ENCODE measurements at places on chromosomes 7 and 10.
A peak's percentile ranks its signal among the peaks of the same experiment; 100 is the strongest.

DNA sequence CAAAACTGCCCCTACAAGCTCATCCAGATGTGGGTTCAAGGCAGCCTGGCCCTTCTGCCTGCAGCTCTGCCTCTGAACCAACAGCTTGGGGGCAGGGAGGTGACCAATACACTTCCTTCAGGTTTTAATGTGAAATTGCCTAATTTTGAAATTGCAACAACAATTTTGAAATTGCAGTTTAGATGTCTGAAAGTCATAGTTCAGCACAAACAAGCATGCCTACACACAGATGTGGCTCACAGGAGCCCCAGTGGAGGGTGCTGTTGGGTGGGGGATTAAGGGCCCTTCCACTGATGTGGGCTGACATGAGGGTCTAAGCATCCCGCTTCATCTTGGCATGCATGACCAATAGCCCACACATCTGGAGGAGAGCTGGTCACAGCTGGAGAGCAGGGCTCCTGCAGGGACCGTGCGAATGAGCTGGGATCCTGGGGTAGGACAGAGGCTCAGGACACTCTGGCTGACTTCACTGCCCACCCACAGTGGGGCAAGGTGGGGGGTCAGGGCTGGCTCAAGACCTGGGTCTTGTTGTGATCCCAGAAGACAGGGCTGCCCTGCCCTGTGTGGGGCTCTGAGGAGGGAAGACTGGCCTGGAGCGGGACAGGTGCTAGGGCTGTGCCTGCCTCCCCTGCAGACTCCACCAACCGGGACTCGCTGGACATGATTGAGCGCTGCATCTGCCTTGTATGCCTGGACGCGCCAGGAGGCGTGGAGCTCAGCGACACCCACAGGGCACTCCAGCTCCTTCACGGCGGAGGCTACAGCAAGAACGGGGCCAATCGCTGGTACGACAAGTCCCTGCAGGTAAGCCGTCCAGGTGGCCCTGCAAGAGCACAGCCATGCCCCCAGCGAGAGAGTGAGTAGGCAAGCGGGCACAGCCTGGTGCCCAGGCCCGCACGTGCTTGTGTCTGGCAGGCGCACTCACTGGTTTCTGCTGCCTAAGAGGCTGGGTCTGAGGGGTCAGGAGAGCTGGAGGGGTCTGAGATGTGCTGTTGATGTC, 32.3 kb downstream of the CHAT start:
- DNase-seq = no peak

DNA sequence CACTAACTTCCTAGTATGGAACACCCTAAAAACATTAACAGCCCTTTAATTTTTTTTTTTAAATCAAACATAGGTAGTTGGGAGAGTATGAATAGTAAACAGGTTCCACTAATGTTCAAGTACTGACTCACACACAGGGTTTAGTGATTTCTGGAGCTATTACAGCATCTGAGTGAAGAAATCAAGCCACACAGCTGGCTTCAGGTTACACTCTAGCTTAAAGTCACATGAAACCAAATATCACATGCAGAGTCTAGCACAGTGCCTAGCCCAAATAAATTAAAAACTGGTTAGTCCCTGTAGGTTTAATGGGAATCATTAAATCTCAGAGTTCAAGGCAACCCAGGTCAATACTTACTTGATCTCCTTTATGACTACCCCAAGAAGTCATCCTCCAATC, 11.6 kb downstream of the PANK1 start:
- DNase-seq = peak; percentile 30

- DNase-seq = no peak
Observed at GRCh38 chr7:2466675-2467074, 9.5 kb downstream of the GRIFIN start.

- DNase-seq = no peak
Observed at GRCh38 chr10:66176772-66177171, 749.1 kb upstream of the LRRTM3 start.

DNA sequence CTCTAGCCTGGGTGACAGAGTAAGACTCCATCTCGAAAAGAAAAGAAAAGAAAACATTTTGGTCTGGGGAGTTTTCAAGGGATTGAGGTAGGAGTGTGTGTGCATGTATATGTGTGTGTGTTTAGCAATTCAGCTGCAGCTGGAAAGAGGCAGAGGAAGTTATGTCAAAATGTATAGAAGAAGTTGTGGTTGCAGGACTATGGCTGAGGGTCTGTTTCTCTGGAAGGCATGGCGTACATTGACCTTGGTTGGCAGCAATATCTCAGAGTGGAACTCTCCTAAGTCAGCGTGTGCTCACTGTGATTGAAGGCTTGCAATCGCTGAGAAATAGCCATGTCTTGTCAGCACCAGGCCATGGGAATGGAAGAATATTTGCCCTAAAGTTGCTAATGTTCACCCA, 28.6 kb upstream of the RHBDD2 start:
- DNase-seq = no peak

DNA sequence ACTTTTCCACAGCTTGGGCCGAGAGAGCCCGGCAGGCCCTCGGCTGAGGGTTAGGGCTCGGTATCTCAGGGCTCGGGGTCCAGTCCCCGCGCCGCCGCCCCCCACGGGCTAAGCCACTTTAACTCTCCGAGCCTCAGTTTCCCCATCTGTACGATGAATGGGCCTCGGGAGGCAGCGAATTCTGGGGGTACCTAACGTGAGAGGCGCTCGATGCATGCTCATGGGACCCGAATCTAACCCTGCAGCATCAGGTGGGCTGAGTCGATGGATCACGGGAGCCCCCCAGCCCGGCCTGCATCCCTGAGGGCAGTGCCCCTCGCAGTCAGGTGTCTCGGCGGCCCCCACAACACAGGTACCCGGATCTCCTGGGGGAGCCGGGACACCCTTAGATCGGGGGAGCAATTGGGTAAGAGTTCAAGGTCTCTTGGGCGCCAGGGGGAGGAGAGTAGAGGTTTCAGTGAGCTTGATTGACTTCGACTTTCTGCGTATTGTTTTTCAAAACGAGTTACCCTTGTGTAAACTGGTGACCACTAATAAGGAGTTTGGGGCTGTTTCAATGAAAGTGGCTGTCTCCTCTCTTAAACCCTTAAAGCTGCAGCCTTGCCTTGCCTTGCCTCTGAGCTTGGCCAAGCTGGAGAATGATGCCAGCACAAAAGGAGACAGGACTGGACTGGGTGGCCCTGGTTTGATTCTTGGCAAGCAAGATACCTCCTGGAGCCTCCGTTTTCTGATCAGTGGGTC, 631 bp downstream of the POR start:
- DNase-seq = peak; percentile 29

DNA sequence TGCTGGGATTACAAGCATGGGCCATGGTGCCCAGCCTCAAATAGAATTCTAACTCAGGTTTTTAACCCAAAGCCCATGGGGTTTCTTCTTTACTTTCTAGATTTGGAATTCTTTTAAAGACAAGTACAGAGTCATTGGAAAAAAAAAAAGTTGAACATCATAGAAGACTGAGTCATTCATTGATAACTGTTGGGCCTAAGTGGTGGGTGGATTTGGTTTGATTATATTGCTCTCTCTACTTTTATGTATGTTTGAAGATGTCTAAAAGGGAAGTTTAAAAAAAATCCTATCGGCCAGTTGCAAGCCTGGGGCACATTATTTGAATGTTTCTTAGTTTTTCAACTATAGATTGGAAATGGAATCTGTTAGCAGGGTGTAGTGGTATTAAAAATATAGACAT, 49.7 kb downstream of the INPP5F start:
- no peak for DNase-seq

DNA sequence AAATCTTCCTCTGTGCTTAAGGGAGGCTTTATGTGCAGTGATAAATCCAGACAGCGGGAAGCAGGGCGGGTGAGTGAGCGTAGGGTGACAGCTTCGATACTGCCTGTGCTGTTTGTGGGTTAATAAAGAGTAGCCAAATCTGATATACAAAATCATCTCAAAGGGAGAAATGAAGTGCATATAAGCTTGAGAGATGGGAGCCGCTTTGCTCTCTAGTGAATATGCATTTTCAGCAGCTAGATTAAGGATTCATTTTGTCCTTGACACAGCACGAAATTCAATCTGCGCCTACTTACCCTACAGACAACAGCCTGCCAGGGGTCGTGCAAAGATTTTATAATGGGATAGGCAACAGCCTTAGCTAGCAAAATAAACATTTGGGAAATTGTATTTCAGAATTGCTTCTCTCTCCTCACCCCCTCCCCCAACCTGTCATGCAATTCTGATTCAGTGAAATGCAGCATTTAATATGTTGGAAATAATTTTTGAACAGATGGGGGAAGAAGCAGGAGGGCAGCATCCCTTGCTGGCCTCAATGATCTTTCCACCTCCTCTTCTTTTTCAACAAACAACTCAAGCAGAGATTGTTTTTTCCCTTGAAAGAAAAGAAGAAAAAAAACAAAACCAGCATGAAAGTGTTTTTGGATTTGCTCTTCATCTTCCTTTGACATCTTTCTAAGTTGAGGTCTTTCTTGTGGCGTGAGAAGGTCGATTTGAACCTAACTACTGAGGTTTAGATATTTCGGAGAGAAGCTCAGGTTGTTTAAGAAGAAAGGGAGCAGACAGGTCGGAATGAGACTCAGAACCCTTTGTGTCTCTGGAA, 117.9 kb downstream of the AOAH start:
- no peak for DNase-seq

DNA sequence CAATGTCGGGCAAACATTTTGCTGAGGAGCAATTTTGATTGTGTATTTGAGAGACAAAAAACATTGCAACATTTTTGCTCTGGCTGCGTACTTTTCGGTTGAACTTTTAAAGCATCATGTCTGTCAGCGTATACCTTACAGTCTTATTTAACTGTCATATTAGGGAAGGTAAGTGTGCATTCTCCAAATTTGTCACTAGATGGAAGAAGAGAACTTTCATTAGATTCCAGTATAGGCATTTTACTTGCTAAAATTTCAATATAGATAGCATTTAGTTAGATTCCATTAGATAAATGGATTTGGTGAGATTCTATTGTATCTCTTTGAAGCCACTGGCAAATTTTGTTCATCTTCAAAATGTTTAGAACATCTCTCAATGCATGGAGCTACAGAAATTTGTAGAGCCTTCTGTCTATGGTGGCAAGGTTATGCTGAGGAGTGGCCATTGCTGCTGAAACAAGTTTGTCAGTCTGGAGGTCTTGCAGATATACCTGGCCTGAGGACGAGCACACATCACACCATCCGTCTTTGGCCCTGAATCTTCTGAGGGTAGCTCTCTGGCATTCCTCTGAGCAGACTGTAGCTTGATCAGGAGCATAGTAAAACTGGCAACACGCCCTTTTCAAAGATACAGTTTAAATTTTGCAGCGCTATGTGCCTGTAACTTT, 437.5 kb upstream of the MBL2 start:
- no peak for DNase-seq

GRCh38 chr10:93383562-93383981, 98.6 kb downstream of the MYOF start:
- DNase-seq = no peak

DNA sequence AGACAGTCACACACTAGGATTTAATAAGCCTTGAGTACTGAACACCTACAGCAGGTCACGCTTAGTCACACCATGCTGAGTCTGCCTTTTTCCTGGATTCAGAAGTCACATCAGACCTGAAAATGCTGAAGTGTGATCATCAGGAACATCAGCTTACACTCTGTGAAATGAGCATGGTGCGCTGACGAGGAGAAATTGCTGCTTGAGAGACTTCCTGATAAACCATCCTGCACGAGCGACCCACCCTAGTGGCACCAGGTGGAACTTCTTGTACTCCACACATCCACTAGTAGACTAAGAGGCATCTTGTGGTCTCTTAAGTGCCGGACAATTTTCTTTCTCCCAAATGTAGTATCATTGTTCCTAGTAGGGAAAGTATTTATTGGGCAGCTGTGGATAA, 51.8 kb upstream of the MRLN start:
- peak; percentile 18 for DNase-seq

DNA sequence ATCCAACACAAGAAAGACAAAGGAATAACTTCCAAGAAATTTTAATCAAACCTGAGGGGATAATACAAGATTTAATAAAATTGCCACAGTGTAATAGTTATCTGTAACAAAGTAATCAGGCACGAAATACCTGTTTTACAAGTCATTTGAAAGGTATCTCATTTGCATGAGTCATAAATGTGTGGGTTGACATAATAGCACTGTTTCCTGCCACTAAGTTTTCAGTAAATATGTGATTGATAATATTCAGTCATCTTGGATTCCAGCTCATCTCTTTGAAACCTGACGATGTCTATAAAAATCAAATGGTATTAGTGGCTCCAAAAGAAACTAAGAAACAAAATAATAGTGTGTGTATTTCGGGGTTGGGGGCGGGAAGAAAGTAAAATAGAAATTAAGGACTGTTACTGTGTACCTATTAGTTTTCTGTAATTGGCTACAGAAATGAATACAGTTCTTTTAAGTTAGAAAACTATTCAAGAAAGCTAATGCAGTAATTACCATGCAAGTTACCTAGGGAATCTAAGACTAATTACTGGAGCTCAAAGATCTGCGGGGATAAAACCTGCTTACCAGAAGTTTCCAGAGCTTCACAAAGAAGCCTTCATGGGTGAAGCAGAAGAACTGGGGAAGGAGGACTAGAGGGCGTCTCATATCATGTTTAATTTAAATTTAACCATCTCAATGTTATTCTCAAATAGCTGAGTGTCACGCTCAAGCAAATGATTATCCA, 100.7 kb downstream of the ST8SIA6 start:
- peak; percentile 11 for DNase-seq

DNA sequence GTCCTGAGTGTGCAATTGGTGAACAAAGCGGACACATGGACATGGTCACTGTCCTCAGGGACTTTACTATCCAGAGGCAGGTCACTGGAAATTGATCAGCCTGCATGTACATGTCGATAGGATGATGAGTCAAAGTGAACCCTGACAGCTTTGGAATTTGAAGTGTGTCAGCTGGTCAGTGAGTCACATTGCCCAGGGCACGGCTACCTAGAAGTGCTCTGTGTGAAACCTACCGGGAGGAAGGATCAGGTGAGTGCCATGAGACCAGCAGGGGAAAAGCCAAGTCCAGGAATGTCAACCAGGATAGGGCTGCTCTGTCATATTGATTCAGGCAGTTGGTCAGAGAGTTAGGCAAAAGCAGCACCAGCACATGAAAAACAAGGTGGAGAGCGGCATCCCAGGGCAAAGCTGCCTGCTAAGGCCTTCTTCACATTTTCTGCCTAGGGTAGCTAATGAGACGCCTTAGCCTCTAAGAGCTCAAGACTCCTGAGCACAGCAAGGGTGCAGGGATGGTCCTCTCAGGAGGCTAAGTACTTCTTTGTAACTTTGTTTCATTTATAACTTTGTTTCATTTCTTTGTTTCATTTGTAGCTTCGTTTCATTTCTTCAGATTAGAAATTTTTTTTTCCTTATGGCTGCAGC, 19.4 kb upstream of the PDCD4 start:
- DNase-seq = peak; percentile 69

- peak; percentile 65 for DNase-seq
Observed at GRCh38 chr10:17454161-17455014, at the start of gene ST8SIA6. ST8SIA6 (minus strand) TSS chr10:17454595; CDS start chr10:17454255, 340 bp downstream.

GRCh38 chr10:86592413-86592812, 61.9 kb upstream of the OPN4 start:
- no peak for DNase-seq

DNA sequence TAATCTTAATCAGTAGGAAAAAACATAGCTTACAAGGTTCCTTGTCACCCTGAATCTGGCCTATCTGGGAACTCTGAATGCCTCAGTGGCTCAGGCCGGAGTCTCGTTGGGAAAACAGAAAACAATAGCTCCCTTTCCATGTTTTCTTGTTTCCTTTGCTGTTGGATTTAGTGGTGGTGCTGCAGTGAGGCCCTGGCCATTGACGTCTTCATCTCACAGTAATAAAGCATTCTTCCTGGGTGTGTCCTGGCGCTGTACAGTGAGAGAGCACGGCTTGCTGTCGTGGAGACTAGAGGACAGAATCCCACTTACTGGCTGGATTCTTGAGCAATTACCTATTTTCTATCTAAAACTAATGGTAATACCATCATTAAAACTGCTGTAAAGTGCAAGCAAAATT, 1.3 kb upstream of the SPOCK2 start:
- DNase-seq = no peak
